ENCODE measurements at places on chromosomes 7 and 10.

DNA sequence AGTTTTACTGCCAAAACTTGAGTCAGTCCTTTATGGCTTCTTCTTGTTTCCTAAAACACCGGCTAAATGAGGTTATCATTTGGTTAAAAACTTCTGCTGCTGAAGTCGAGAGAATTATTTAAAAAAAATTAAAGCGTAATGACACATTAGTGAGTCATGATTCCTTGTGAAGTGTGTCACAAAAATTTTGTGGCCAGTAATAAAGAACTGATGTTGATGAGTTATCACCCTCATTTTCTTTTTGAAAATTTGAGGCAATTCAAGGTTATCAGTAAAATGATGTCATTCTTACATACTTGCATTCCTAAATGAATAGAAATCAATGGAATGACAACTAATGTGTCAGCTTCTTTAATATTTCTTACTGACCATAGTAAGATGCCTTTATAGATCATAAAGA lies 427.4 kb downstream of the SORCS3 start:
- DNase-seq, result no peak

DNA sequence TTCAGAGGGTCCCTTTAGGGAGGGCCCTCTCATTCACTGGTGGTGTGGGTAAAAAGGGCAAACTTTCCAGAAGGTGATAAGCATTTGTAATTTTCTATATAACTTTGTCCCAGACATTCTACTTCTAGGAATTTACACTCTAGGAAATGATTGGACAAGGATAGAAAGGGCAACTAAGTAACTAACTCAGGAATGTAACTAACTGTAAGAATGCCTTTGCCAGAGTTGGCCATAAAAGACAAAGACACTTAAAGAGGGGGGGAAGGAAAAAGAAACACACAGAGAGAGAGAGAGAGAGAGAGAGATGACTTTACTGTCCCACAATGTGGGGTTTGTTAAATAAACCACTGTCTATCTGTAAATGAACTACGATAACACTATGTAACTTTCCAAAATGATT lies 38.5 kb upstream of the ITPRID1 start:
- DNase-seq, result no peak

DNA sequence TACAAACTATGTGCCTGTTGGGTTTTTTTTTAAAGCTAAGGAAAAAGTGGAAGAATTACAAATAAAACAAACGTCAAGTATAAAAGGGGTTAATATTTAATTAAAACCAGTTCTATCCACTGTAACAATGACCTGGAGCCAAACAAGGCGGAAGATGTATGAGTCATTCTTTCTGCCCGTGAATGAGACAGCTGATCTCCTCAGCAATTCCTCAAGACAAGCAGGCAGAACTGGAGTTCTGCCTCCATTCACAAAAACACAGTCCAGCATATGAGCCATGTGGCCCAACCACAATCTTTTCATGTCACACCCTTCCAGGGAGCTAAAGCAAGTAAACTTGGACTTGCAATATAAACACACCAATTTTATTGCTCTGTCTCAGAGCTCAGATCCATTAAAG lies 8.4 kb downstream of the ETV1 start:
- no peak for DNase-seq

DNA sequence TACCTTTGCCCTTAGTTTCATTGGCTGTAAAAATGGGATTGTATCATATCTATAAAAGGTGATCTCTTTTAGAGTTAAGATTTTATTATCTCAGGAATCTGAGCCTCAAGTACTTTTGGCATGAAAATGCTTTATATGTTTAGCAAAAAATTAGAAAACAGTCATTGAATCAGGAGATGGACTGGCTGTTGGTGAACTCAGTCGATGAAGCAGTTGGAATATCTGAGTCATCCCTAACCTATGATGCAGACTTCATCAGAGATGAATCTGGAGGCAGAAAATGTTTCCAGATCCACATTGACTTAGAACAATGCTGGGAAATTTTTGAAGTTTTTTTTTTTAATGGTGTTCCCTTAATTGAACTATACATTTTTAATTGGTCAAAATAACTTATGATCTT lies 228.5 kb downstream of the SLC25A13 start:
- DNase-seq, result no peak

- no peak for DNase-seq
These were observed 37.7 kb upstream of the MINDY3 start for GRCh38 chr10:15898046-15898445.

DNA sequence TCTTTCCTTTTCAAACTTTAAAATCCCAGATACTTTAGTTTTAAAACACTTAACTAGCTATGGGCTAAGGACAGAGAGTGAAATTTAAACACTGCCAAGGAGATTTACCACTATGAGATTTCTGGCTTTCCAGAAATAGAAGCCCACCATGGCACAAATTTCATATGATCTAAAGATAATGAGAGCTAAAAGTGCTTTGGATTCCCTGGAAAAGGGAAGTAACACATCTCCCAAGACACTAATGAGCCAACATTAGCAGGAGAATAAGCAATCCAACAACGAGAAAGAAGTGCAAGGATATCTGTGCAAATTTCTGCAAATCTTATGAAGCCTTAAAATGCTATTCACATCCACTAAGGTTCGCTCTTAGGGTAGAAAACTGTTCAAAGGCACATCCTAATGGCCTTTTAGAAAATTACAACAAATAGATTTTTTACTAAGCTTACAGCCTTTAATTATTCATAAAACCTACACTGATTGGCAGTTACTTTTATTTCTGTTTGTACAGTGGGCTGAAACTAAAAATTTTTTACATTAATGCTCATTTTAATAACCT lies 100.3 kb downstream of the RAPGEF5 start:
- no peak for DNase-seq

DNA sequence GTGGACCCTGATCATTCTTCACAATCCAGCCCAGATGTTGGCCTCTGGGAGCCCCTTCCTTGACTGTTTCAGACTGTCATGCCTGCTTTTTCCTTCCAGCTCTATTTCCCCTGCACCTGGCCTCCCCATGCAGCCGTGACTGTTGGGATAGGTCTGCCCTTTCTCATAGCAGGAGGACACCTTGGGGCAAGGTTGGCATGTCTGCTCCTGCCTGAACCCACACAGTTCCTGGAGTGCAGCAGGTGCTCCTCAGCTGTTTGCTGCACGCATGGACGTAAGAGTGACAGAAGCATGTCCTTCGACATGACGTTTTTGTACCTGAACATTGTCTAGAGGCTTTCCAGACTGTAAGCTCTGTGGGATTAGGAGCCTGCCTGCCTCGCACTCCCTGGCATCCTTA lies 24.0 kb downstream of the POR start:
- DNase-seq, result no peak

DNA sequence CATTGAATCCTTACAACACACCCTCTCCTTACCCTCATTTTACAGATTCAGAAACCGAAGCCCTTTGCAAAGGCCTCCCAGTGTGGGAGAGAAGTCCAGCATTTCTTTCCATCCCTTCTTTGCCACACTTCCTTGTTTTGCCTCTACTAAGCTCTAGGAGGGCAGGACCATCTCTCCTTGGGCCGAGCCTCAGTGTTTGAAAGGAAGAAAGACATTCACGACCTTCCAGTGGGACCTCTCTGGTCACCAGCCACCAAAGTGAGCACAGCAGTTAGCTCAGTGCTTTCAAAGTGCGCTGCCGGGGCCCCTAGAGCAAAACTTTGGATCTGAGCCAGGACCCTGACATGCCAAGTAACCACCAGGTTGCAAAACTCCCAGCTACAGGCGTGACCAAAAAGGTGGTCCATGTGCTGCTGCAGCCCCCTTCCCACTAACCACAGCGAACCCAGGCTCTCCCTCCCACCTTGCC lies 12.4 kb downstream of the CTBP2 start:
- no peak for DNase-seq

GRCh38 chr7:91922857-91923256 lies 17.8 kb upstream of the AKAP9 start:
- no peak for DNase-seq

DNA sequence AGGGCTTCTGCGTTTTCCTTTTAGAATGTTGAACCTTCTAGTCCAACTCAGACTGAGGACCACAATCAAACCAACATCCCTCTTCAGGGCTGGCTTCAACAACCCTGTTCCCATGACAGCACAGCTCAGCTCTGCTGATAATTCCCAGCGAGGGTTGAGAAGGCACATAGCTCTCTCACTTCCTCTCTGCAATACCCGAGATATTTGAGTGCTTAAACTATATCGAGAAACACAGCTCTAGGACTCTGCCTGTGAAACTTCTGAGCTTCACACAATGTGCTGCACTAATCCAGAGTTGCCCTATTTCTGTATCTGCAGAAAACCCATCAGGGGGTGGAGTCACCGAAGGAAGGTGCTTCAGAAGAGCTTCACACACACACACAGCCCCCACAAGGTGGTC lies 1.6 kb upstream of the ADARB2 start:
- no peak for DNase-seq

DNA sequence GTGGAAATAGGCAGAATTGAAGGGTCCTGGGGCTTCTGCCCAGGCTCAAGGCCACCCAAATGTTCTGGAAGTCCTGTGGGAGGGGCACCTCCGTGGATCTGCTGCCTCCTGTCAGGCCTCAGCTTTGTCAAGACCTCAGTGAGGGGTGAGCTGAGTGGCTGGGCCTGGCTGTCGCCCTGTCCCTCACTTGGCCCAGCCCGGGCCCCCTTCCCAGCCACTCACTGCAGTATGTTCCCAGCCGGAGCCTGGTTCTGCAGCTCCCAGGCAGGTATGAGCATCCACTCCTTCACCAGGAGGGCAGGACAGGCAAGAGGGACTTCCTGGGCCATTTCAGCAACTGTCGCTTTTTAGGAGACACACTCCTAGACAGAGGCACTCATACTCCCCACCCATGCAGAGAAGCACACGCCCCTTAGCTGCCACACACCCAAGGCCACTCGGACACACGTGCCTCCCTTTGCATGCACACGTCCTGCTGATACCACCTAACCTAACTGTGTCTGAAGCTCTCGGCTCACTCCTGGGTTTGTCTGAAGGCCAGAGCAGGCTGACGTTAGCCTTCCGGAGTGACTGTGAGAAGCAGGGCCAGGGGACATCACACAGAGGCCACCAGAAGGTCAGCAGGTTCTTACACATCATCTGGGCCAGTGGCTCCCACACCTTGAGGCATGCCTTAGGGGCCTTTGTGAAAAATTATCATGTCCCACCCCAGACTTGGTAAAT lies 72.2 kb upstream of the COL13A1 start:
- DNase-seq, result no peak

- DNase-seq, result no peak
These were observed 41.7 kb downstream of the MAD1L1 start for GRCh38 chr7:2191016-2191415.

DNA sequence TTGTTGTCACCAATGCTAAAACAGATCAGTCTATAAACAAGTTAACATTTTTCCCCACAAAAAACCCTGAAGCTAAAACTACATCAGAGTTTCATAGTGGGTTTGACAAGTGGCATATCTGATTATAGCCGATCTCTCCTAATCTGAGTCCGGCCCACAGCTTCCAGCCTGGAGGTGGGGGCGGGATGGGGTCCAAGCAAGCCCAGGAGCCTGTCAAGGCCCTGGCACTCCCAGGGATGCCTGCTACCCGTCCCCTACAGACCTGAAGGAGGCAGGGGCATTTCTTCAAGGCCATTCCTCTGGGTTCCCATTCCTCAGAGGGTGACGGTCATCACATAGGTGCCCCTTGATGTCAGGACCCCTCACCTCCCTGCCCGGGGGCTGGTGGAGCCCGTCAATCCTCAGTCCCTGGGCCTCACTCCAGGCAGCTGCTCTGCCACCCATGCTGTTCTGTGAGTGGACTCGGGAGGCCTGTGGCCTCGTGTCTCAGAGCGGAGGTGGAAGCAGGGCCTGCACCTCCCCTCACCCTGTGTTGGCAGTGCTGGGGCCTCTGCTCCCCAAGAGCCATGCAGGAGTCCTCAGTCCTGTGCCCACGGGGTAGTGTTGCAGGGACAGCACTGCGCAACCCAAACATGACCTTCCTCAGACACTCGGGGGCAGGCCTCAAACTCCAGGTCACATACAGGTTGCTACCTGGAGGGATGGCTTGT lies 8.8 kb downstream of the DPYSL4 start:
- no peak for DNase-seq

DNA sequence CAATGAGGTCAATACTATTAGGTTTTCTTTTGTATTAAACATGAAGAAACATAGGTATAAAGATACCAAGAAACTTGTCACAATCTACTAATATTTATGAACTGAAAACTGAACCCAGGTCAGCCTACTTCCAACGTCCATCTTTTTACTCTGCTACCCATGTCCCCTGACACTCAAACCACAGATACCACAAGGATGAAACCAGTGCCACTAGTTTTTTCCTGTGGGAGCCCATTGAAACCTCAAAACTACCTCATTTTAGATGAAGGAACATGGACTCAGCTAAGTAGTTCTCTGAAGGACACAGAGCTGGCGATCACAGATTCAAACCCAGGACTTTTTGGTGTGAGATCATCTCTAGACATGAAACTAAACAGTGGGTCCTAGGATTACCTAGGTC lies 6.8 kb downstream of the TET1 start:
- DNase-seq, result no peak

DNA sequence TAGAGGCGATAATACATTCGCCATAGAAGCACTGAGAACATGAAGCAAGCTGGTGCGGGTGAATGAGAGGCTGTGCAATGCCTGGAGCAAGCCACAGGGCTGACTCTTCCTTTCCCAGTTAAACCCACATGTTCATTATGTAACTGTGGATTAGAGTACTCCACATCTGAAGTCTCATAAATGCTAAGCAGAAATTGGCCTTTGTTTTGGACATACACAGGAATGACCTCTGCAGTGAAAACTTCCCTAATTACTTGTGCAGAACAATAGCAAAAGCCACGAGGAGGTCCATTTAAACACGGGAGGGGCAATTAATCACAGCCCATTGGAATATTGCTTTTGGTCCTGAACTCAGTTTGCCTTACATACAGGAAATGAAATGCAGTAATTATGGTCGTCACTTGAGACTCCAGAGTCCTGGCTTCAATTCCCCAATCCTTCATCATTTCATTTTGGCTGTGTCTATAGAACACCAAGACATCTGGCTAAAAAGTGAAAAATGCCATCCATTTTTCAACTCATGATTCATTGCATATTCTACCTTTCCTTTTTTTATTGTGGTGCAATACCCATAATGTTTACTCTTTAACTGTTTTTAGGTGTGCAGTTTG lies 78.7 kb upstream of the CXCL12 start:
- no peak for DNase-seq

GRCh38 chr10:12081470-12081869 lies 12.7 kb downstream of the DHTKD1 start:
- no peak for DNase-seq

DNA sequence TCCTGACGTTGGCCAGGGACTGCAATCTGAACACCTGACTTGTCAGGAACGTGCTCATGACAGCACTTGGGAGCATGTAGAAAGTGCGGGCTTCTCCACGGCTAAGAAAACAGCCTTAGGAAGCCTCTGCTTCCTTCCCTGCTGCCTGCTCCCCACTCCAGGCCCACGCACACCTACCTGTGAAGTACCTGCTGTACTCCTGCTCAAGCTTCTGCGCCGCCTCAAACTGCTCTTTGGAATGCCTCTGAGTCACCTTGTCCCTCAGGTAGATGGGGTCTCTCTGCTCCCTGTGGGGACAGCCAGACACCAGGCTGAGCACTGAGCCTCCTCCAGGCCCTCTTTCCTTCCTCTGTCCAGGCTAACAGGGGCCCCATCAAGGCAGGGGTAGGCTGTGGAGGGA lies 132.7 kb downstream of the DLG5 start:
- DNase-seq, result no peak

All from activated CD8-positive, alpha-beta memory T cell treated with anti-CD3 and anti-CD28 coated beads for 4 hours (primary cell).